ENCODE measurements at places on chromosomes 3 and 15.

- DNase-seq = no peak
Measured at GRCh38 chr15:101116681-101116976, 135.2 kb downstream of the CHSY1 start.

DNA sequence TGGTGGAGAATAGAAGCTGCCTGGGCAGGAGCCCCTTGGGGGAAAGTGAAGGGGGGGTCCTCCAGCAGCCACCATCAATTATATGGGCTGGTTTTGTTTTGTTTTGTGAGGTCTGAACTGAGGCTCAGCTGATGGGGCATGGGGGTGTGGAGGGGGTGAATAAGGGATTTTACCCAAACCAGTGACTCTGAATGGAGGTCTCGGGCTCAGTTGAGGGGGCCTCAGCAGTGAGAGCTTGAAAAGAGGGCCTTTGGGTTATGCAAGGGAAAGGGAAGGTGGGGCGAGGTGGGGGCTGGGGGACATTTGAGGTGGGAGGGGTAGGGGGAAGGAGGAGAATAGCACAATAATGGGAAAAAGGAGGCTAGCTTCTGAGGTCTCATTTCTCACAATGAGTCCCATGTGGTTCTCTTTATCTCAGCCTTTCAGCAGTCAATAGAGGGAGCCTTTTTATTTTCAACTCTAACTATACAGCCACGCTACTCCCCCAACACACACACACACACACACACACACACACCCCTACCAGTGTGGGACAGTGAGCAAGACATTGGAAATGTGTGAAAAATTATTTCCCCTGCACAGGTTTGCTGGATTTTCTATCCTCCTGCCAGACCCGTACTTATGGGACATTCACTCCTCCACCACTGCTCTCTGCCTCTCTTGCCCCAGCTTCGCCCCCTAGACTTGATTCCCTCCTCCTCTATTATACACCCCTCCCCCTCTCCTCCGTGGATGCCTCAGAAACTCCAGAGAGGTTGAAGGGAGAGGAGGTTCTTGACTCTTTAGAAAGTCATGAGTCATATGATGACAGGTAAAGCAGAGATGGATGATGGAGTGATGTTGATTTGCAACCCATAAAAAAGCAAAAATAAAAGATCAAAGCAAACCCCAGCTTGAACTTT lies 96.0 kb downstream of the GTPBP8 start:
- no peak for DNase-seq

DNA sequence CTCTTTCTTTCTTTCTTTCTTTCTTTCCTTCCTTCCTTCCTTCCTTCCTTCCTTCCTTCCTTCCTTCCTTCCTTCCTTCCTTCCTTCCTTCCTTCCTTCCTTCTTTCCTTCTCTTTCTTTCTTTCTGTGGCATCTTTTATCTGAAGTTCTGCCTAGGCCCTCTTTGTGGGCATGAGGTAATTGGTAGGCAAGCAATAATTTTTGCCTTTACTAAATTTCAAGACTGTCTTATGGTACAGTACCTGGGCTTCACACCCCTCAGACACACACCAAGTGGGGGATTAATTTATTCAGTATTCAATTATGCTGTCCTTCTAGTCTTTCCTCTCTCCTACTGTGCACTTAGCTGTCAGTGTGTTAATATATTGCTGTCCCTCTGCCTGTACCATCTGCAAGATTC lies 155.5 kb downstream of the OXSM start:
- no peak for DNase-seq

- no peak for DNase-seq
Measured at GRCh38 chr15:101675015-101675414, 22.8 kb upstream of the TM2D3 start.

- no peak for DNase-seq
Measured at GRCh38 chr15:45251888-45252287, at the start of gene SLC28A2. TSS of gene SLC28A2 (plus strand) at chr15:45252234. CDS start at chr15:45253216, 982 bp downstream.
